ENCODE measurements at places on chromosomes 13 and 19.
A peak's percentile ranks its signal among the peaks of the same experiment; 100 is the strongest.

- DNase-seq, result no peak
Measured at GRCh38 chr13:20832861-20833260, 59.1 kb upstream of the EEF1AKMT1 start.

- DNase-seq, result no peak
Measured at GRCh38 chr13:99191900-99192399, 8.7 kb upstream of the UBAC2 start.

DNA sequence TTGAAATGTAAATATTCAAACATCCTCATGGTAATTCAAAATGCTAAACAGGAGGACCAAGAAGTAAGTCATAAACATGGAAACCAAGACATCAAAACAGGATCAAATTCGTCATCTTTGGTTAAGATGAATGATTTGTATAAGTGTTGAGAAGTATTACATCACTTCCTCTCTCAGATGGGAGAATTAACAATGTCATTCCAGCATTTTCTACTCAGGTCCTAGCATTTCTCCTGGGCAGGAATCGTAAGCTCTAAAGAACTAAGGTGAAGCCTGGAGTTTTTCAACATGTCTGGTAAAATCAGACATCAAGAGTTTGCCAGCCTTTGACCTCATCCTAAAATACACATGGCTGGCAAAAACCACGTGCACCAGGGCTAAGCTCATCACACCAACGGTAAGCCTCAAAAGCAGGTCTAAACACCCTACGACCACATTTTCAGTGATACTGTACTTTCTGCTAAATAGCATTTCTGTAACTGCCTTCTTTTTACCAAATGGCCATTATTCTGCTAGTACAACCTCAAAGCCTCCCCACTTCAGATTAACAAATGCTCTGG is 24.8 kb downstream of the RANBP3 start:
- no peak for DNase-seq

GRCh38 chr13:32752311-32752710 is 166.1 kb downstream of the PDS5B start:
- DNase-seq, result no peak

GRCh38 chr19:10706990-10707389 is 5.8 kb downstream of the QTRT1 start:
- no peak for DNase-seq

DNA sequence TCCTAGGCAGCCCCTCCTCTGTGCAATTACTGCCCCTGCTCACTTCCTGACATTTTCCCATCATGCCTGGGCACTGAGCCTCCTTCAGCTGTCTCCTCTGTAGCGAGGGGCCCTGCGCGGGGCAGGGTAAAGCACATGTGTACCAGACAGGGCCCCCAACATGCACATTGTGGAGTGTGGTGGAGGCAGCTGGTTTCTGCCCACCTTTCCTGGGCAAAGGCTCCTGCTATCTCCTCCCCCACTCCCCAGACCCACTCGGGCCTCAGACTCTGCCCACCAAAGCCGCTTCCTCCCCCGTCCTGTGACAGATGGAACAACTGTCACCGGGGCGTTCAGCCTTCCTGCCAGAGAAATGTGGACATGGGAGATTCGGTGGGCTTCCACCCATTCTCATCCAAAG is 2.9 kb upstream of the KPTN start:
- no peak for DNase-seq

DNA sequence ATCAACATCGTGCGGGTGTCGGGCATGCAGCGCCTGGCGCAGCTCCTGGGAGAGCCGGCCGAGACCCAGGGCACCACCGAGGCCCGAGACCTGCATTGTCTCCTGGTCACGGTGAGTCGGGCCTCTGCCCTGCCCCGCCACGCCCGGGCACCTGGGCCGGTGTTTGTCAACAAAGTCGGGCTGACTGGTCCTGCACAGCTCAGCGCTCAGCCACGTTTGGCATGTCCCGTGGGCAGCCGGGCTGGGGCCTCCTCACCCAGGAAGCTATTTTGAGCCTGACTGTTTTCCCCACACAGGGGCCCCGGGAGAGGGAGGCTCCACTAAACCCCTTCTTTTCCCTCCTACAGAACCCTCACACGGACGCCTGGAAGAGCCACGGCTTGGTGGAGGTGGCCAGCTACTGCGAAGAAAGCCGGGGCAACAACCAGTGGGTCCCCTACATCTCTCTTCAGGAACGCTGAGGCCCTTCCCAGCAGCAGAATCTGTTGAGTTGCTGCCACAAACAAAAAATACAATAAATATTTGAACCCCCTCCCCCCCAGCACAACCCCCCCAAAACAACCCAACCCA is 1.3 kb downstream of the GADD45B start:
- peak; percentile 43 for DNase-seq

- DNase-seq, result no peak
Measured at GRCh38 chr13:100657881-100658315, 16.7 kb downstream of the TMTC4 start.

- no peak for DNase-seq
Measured at GRCh38 chr19:39350156-39350555, 7.9 kb downstream of the SAMD4B start.

- no peak for DNase-seq
Measured at GRCh38 chr19:19315444-19315843, 4.9 kb downstream of the SUGP1 start.

DNA sequence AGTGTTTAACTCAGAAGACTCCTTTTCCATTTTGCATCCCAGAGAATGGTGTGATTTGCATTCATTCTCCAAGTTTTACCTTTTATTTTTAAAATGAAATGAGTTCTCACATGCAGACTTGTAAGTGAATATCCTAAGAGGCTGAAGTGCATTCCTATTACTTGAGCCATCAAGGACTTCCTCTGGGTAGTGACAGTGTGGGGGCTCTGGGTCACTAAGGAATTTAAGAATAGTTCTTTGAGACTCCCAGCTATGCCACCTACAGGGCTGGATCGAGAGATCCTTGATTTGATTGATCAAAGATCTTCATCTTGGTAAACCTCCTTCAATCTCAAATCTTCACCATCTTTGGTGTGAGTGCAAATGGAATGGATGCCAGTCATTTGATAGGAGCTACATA is 36.3 kb upstream of the SLC10A2 start:
- DNase-seq, result no peak

DNA sequence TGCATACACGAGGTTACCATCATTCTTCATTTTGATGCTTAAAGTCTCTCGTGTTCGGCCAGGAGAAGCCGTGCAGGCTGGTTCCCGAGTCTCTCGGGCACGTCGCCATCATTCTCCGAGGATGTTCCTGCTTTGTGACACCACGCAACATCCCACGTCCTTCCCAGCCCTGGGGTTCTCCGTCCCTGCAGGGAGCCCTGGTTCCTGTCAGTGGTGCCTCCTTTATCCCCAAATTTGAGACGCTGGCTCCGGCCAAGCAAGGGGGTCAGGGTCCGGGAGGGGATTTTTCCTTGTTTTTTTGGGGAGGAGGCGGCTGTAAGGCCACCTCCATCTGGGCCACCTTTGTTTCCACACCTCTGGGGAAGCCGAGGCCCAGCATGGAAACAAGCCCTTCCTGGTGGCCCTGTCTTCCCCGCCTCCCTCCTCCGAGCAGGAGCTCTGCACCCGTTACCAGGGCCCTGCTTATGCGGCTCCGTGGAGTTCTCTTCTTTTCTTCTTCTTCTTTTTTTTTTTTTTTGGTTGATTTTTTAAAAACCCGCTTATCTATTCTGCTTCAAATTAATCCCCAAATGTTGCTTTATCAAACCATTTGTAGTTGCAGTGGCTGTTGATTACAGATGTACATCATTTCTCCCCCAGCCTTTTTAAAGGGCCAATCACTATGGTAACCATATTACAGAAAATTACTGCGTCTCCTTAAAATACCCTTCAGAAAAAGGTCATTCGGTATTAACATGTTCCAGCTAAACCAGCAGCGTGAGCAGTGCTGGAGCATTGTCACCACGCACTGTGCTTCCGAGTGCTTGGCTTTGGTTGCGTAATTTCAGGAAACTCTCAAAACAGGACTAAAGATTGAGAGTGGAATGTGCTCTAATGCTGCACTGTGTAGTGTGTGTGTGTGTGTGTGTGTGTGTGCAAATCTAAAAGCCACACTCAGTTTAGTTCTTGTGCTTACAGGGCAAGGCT is 50.4 kb downstream of the TEX29 start:
- DNase-seq, result no peak

DNA sequence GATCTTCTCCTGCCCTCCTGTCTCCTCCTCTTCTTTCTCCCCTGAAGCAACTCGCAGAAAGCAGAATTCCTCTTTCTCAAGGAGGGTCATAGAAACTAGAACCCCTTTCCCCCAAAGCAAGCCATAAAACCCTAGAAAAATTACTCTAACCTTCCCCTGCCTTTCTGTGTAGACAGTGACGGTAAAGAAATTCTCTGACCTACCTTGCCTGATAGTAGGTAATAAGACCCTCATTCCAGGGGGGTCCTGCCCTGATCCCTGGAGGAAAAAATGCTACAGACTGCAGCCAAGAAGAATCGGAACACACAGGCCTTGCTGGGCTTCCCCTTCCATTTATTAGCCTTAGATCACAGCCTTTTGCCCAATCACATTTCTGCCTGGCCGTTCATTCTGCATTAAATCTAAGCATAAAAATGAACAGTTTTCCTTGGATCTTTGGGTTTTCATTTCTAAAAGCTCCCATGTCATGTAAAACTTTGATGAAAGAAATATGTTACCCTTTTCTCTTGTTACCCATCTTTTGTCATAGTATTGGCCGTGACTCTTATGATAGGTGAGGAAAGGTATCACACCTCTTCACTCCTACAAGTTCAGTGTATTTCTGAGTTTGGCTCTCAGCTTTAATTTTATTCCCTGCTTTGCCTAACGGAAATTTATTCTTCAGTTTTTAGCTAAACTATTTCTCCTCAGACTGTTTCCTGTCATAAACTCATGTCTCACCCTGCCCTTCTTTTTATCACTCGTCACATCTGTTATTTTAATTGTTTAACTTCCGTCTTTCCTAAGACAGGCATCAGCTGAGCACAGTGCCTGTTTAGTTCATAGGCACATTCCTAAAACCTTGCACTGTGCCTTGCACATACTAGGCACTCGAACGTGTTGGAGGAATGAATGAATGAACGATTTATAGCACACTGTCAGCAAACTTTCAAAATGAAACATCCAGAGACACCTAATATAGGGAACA is 20.4 kb upstream of the CPB2 start:
- DNase-seq, result no peak

GRCh38 chr19:397321-397720 is 11.6 kb downstream of the C2CD4C start:
- no peak for DNase-seq

DNA sequence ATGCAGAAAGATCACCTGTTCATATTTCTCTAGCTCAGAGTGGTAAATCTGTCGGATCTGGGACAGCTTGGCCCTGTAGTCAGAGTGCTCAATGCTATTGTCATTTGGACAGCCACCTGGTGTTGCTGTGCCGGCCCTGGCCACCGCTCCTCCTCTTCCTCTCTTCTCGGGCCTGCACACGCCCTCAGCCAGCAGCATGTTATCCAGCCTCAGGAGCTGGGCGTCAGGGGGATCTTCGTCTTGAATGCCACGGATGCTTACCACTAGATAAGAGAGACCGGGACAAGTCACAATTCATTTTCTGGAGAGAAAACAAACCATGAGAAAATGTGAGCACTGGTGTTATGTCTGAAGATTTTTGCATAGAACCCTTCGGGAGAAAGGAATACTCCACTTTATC is 32.5 kb downstream of the CILP2 start:
- no peak for DNase-seq

DNA sequence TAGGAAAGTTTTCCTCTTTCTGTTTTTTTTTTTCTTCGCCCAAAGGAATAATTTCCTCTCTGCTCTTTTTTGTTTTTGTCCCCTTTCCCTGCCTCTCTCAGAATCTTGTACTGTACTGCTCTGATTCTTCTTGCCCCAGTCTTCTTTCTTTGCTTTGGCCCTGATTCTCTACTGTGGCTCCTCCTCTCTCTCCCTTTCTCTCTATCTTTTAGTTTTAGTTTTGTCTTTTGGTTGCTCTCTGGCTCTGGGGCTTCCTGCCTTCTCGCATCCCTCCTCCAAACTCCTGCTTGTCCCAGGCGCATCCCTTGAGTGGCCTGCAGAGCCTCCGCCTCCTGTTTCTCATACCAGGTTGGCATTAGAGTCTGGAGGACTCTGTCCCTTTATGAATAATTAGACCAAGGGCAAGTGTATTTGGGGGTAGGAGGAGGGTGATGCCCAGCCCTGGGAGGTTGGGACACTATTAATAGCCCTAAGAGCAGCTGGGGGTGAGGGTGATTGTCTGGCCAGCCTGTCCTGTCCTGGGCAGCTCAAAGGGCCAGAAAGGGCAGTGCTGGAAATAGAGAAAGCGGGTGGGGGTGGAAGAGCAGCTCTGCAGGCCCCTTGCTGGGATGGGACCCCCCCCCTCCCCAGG is 39.1 kb downstream of the LYL1 start:
- DNase-seq, result no peak

GRCh38 chr13:88074794-88075510 is 403.8 kb downstream of the SLITRK5 start:
- DNase-seq, result no peak

DNA sequence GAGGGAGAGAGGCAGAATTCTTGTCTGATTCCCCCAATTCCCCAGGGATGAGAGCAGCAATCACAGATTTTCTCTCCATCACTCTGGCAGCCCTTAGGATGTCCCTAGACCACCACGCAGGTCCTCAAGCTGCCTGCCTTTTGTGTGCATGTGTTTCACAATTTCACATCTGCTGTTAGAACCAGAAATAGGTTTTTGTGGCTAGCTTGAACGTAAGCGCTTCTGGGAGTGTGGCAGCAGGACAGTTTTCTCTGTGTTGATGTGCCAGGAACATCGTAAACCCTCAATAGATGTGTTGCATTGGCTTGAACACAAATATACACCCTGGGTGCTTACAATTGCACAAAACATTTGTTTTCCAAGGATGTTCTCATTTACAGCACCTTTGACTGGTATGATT is 78.8 kb upstream of the TMTC4 start:
- no peak for DNase-seq

DNA sequence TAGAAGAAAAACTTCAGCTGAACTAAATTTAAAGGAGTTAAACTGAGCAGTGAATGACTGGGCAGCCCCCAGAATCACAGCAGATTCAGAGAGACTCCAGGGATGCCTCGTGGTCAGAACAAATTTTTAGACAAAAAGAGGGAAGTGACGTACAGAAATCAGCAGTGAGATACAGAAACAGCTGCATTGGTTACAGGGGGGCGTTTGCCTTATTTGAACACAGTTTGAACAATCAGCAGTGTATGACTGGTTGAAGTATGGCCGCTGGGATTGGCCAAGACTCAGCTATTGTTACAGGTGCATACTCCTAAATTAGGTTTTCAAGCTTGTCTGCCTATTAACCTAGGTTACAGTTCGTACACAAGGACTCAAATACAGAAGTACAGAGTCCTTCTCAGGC is 2.2 kb upstream of the SPRYD7 start:
- DNase-seq, result no peak

Measured in stimulated activated CD4-positive, alpha-beta T cell treated with anti-CD3 and anti-CD28 coated beads, Interleukin-4, amount 100 ng/mL, for 1 hour (primary cell).